ENCODE measurements at places on chromosomes 13 and 19.

DNA sequence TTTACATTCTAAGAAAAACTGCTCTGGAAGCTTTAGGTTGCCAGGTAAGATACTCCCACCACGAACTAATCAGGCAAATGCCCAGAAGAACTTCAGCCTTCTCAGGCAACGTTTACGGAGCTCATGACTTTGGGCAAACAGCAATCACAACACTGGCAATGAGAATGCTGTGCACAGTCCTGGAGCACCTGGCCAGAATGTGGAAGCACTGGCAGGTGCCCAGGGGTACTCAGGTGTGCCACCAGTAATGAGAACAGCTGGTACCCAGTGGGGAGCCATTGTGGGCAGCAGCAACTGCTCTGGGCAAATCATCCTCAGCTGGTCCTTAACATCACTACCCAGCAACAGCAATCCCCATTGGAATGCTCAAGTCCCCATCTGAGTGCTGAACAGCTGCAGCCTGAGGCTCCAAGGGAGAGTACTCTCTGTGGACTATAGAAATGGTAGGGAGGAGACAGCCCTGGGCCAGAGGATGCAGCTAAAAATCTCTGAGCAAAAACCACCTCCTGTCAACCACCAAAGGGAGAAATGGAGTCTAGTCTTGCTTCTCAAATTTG is 210.0 kb downstream of the FOXO1 start:
- peak; percentile 26 for DNase-seq

DNA sequence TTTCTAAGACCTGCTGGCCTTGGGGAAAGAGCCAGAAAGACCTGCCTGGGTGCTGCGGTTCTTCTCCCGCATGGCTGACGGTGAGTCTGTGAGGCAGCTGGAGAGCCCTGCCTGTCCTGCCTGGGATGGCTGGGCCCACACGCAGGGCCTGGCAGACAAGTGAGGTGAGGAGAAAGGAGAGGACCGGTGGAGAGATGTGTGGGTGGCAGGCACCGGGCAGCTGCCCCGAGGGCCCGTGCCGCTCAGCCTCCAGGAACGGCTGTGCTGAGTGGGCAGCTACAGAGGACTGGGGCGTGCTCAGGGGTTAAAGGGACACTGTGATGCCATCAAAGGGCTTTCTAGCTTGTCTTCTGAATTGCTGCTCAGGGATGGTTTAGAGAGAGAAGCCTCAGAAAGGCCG is 53.8 kb downstream of the MLLT1 start:
- no peak for DNase-seq

- DNase-seq: no peak
Measured at GRCh38 chr13:29255567-29255966, 339.9 kb downstream of the SLC7A1 start.

DNA sequence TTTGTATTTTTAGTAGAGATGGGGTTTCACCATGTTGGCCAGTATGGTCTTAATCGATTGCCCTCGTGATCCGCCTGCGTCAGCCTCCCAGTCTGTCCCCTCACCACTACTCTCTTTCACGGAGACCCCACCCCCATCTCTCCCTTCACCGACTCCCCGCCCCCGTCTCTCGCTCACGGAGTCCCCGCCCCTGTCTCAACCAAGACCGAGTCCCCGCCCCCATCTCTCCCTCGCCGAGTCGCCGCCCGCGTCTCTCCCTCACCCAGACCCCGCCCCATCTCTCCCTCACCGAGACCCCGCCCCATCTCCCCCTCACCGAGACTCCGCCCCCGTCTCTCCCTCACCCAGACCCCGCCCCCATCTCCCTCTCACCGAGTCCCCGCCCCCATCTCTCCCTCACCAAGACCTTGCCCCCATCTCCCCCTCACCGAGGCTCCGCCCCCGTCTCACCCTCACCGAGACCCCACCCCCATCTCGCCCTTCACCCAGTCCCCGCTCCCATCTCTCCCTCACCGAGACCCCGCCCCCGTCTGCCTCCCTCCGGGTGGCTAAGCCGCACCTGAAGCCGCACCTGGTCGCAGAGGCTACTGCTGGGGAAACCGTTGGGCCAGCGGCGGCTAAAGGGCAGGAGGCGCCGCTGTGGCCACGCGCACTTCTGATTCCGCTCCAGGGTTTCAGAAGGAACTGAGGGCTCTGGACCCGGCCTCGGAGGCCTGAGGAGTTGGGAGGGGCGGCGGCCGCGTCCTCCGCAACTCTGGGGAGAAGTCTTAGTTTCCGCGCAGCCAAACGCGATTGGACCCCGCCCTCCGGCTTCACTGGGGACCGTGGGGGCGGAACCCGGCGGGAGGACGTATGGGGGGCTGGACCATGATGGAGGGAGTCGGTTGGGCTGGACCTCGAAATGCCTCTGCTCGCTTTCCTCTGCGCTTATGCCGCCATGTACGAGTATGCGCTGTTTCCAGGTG is 17.1 kb upstream of the ZNF846 start:
- DNase-seq: peak; percentile 100

- peak; percentile 53 for DNase-seq
Measured at GRCh38 chr19:45508417-45508860, 1.2 kb downstream of the VASP start.

GRCh38 chr19:2254064-2254872 is 1.9 kb downstream of the JSRP1 start:
- peak; percentile 84 for DNase-seq

- no peak for DNase-seq
Measured at GRCh38 chr13:46168341-46168740, 13.6 kb downstream of the LCP1 start.

DNA sequence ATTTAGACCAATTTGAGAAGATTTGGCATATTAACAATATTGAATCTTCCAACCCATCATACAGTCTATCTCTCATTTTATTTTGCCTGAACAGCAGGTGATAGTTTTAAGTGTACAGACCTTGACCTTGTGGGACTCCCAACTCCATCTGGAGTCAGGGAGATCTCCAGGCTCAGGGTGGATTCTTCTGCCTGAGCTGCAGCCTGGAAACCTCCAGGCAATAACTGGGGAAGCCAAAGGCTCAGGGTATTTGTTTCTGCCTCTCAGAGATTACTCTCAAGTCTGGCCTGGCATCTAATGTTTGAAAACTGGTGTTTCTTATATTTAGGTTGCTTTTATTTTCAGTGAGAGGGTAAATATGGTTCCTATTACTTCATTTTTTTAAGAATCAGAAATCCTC is 102.1 kb upstream of the C1QTNF9B start:
- DNase-seq: no peak

DNA sequence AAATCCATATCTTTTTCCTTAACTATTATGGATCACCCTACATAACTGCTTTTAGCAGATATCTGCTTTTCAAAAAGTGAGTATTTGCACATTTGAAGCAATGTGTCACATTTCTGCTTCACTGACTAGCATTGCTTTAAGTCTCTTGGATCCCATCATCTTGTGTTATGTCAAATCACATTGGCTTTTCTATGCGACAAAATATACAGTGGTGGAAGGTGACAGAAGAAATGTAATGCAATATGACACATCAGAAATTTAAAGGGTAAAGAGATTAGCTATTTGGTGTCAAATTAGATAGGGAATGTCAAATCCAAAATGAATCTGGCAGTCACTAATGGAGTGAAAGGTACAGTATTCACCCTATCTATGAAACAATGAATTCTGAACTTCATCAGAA is 1282.1 kb upstream of the PCDH20 start:
- no peak for DNase-seq

DNA sequence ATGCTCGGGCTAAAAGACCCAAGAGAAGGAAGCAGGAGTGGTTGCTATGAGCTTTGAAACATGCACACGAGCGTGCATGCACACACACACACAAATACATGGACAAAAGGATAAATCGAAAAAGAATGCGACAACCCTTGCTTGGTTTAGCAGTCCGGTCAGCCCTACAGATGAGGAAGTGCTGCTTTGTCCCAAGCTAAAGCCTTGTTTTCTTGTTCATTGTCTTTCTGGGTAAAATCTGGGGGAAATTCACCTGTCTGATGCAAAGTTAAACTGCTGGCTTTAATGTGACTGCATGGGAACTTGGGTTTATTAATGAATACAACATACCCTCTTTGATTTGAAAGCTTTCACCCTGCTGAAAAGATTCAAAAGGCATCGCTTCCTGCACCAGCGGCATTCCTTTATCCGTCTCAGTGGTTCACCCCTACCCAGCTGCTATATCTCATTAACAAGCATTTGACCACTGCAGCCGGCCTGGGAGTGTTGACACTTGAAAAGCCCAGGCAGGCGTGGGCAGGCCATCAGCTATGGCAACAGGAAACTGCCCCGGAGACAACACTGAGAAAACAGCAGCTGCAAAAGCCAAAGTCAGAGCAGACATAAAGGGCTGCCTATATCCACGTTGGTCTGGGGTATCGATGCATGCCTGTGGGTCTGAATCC is 301.7 kb downstream of the NDFIP2 start:
- peak; percentile 93 for DNase-seq

GRCh38 chr19:30490760-30491159 is 118.6 kb downstream of the ZNF536 start:
- DNase-seq: no peak

DNA sequence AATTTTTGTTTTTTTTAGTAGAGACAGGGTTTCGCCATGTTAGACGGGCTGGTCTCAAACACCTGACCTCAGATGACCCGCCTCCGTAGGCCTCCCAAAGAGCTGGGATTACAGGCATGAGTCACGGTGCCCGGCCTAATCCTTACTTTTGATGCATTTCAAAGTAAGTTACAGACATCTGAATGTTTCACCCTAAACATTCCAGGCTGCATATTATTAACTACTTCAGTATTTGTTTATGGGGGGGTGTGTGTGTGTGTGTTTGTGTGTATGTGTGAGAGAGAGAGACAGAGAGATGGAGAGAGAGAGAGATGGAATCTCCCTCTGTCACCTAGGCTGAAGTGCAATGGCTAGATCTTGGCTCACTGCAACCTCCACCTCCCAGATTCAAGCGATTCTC is 13.1 kb downstream of the SULT2B1 start:
- no peak for DNase-seq

DNA sequence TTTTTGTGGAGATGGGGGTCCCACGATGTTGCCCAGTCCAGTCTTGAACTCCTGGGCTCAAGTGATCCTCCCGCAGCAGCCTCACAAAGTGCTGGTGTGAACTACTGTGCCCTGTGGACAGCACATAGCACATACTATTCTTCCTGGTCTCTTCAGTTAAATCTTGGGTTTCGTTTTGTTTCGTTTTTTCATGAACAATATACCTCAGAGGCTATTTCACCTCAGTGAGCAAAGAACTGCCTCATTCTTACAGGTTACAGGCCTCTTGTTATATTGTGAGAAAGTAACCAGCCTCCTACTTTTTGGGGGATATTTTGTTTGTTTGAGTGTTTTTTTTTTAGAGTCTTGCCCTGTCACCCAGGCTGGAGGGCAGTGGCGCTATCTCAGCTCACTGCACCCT is 1.3 kb upstream of the C3 start:
- DNase-seq: no peak

DNA sequence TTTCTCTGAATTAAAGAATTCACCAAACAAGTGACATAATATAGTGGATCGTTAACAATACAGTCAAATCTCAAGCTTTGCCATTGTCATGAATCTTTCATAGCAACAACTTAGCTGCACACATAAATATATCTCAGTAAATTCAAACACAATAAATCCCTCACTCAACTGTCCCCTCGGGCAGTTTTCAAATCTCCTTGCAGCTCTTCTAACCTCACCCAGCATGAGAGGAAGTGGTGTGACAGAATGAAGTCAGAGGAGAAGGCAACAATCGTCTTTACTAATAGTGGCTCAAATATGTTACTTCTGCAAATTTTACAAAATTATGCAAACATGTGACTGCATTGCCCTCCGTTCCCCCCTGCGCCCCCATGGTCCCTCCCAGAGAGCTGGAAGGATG is 148.2 kb downstream of the RAP2A start:
- DNase-seq: no peak

DNA sequence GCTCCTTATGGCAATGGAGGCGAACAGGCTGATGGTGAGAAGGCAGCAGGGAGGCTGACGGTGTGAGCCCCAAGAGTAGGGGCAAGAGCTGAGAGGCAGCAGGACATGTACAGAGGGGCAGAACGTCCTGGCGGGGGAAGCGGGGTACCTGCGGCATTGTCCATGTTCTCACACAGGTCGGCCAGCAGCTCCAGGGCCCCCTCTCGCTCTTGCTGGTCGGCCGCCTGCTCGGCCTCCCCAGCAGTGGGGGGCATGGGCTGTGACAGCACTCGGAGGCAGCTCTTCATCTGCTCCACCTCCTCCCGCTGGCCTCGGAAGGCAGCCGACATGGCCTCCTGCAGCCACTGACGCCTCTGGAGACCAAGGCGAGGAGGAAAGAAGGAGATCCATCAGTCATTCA is 2.4 kb downstream of the HSPBP1 start:
- no peak for DNase-seq

- DNase-seq: no peak
Measured at GRCh38 chr19:48342841-48343540, 17.6 kb downstream of the EMP3 start.

GRCh38 chr13:93926425-93926824 is 553.1 kb downstream of the DCT start:
- DNase-seq: no peak

DNA sequence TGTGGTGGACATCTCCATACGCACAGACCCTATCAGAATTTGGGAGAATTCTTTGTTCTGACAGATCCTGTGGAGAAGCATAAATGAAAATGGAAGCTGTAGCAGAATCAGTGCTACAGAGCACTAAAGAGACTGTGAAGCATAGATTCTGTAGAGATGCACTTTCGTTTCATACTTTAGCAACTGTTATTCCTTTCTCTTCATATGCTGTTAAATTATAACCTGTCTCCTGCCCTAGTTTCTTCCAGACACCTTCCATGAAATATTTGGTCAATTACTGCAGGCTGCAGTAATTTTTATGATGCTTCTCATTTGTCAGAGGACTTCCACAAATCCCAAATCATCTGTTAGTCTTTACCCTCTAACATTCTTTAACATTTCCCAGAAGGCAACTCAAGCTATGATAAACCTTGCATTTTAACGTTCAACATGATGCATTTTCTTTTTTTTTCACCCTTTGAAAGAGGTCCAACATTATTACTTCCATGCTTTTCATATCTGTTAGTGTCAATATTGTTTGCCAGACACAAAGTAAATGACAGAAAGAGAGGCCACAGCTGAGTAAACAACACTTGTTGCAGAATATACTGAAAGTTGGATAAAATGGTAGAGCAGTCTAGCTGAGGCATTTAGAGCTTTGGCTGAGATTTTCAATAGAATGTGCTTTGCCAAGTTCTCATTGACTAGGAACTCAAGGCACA is 412.7 kb downstream of the LMO7 start:
- no peak for DNase-seq

GRCh38 chr13:114035583-114036531 is 62.0 kb upstream of the C13orf46 start:
- peak; percentile 51 for DNase-seq

DNA sequence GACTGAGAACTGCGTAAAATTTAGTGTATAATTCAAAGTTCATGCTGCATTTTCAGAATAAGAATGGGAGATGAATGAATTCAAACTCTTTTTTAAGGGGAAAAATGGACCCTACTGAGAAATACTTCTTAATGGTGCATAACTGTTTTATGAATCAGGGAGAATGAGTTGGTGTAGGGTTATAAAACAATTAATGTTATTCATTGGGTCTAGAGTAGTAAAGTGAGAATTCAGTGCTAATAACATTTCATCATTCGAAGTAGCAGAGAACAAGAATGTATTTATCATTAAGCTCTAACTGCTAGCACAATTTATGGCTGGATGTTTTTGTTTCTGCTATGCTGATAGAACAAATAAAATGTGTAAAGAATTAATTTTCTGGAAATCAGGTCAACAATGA is 310.2 kb downstream of the SLITRK5 start:
- DNase-seq: no peak

- DNase-seq: peak; percentile 8
Measured at GRCh38 chr13:51588406-51588949, 4.2 kb downstream of the WDFY2 start.
